ENCODE measurements at places on chromosomes 5 and 9.

DNA sequence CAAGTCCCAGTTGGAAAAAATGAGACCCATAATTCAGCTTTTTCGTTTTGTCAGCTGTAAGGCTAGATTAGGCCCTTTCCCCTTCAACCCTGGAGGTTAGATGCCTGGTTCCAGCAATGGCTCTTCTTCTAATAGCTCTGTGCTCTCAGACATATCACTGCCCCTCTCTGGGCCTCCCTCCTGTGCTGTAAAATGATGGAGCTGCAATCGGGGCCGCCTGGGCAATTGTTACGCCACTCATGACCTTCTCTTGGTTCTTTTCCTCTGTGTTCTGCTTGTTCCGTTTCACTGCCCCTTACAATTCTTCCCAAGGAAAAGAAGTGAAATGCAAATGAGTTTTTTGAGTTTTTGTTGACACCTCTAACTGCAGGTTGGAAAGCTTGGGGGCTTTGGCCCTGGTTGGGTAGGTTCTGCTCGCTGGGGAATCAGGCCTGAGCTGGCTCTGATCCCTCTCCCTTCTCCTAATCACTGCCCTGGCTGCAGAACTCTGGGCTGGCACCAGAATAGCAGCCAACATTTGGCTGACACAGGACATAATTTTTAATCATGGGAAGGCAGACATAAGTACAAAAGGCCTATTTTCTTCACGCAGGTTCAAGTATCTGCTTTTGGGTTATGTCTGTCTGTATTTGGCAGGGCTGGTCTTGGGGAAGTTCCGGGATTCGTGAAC lies 110.9 kb downstream of the FOXD1 start:
- no peak for DNase-seq

DNA sequence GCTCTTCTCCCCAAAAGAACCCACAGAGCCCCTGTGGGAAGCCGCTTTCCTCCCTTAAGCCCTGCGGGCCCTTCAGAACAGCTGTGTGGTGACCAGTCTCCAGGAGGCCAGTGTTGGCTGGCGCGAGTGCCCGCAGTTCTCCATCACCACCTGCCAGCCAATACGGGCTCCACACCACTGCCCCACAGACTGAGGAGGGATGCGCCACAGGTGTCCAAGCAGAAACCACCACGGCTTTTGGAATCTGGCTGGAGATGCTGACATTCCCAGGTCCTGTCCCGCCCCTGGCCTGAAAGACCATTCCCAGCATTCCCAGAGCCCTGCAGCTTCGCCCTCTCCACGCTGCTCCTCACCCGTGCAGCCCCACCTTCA lies 12.8 kb downstream of the CCNI2 start:
- DNase-seq: no peak

DNA sequence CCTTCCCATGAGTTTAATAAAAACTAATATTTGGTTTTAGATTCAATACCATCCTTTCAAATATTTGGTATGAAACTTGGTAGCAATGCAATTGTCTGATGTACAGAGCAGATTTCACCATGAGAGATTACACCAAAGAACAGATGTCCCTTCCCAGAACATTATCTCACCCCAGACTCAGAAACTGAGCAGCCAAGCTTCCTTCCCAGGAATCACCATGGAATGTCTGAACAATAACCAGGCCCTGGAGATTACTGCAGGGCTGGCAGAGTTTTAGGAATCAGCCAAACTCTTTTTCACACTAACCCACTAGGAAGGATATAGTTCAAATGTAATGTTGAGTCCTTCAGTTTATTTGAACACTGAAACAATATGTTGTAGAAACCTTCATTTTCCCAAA lies 23.9 kb downstream of the CLTA start:
- no peak for DNase-seq

DNA sequence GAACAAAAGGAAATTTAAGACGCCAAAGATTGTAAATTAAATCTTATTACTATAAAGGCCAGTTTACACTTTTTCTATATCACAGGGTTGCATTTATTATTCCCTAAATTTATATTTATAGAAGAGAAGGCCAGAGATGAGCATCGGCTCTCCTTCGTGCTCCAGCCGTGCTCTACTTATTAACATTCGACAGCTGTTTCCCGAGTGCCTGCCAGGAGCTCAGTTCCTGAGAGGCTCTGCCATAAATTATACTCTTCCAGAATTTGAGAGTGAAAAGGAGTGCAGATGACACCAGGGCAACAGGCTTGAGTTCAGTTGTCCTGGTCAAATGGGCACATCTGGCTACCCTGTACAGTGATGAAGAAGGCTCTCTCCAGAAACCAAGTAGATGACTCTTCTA lies 70.1 kb downstream of the PCSK5 start:
- no peak for DNase-seq

GRCh38 chr9:127489471-127490115 lies 38.3 kb downstream of the LRSAM1 start:
- no peak for DNase-seq

- no peak for DNase-seq
These were observed 136.9 kb downstream of the ARHGAP26 start for GRCh38 chr5:142906863-142907671.

DNA sequence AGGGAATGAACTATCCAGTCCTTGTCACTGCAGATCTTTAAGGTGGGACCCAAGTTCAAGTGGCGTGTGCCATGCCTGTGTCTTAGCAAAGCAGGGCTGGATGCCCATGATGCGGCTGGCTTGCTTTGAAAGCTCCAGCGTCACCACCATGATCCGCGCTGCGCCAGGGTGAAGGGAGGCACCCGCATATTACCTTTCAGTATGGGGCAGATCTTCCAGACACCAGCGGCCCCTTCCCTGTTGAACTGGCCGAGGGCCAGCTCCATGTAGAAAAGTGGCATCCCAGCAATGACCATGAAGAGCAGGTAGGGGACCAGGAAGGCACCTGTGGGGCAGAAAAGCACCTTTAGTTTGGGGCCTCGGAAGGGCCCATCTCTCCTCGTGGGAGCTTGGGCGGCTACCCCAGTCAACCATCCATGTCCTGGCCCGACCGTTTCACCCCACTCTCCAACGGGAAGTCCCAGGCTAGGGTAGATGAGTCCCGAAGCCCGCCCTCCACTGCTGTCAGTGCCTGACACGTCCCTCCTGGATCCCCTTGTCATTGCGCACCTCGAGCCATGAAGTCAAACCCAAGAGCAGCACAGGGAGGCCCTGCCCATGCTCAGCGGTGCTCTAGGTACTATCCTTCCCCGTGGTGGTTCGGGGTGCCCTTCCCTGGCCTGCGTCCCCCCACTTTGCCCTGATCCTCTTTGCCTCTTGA lies 3.9 kb downstream of the SLC6A3 start:
- no peak for DNase-seq

DNA sequence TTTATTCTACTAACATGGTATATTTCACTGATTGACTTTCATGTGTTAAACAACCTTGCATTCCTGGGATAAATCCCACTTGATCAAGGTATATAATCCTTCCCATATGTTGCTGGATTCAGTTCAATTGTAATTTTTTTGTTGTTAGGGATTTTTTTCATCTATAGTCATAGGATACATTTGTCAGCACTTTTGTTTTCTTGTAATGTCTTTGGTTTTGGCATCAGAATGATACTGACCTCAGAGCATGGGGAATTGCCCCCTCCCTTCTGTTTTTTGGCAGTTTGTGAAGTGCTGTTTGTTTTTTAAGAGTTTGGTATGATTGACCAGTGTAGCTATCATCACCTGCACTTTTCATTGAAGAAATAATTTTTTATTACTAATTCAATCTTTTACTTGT lies 176.8 kb upstream of the RASEF start:
- DNase-seq: no peak

- no peak for DNase-seq
These were observed 142.0 kb upstream of the RGMB start for GRCh38 chr5:98631311-98632054.

DNA sequence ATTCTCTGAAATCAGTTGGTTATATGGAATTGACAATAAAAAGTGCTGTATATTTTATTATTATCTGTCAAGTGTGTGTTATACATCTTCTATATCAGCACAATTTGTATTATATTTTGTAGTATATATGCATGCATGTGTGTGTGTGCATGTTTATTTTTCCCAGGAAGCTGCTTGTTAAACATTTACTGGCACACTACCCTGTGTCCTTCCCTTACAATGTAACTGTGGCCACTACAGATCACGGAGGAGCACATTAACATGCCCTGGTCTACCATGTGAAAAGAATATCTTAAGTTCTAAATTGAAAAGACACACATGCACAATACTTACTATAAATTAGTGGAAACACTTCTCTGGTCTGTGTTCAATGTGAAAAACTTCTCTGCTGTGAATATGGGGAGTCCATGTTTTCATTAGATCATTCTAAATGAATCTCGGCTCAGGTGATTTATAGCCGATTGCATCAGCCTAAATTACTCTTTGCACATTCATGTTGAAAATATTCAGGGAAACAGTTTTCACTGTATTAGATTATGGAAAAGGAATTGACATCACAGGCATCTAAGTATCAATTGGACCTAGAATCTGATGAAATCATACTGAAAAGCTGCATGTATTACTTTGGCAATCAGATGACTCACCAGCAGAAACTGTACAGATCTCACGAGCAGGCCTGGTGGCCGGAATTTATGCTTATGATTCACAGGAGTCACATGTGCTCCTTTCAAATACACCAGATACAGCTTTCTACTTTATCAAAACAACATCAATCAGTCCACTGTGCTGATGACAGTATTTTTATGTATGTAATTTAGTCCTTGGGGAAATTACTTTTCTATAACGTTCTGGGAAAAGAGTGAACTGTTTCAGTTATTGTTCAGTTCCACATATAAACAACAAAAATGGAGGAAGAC lies 39.4 kb downstream of the LURAP1L start:
- DNase-seq: no peak

DNA sequence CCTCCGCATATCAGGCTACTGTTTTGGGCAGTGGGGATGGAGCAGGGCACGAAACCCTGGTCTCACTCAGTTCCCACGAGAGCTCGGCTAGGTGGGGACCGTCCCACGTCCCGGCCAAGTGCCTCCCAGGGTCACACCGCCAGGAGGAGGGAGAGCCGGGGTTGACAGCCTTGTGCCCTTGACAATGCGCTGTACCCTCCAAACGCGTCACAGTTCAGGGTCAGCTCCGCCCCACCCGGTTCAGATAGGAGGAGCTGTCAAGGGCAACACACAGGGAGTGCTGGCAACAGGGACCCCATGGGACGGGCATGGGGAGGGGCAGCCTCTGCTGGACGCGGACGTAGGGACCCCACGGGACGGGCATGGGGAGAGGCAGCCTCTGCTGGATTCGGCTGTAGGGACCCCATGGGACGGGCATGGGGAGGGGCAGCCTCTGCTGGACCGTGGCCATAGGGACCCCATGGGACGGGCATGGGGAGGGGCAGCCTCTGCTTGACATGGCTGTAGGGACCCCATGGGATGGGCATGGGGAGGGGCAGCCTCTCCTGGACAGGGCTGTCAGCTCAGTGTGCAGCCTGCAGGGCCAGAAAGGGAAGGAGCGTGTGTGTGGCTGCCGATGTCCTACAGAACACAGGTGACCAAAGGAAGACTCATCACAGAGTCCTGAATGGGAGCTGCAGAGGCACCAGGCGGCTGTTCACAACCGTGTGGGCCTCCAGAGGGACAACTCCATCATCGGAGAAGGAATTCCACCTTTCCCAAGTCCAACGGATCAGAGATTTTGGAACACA lies 29.4 kb downstream of the PNPLA7 start:
- no peak for DNase-seq

DNA sequence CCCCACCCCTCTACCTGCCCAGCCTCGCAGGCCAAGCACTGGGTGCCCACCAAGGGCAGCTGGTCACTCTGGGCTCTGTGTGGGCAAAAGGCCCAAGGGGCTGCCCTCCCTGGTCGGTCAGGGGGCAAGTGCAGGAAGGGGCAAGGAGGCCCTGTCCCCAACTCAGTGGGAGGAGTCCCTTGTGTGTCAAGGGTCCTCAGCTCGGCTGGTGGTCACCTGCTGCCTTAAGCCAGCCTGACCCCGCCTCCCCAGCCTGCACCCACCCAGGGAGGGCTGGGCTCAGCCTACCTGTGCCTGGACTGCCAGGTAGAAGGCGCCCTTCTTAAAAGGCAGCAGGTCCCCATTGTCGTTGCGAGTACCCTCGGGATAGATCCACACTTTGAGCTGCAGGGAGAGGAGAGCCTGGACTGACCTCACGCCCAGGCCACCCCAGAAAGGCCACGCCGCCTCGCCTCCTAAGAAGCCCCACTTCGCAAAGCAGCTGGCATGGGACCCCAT lies 10.9 kb downstream of the AGPAT2 start:
- DNase-seq: no peak

- DNase-seq: no peak
These were observed 137.4 kb downstream of the PLK2 start for GRCh38 chr5:58322453-58322852.

DNA sequence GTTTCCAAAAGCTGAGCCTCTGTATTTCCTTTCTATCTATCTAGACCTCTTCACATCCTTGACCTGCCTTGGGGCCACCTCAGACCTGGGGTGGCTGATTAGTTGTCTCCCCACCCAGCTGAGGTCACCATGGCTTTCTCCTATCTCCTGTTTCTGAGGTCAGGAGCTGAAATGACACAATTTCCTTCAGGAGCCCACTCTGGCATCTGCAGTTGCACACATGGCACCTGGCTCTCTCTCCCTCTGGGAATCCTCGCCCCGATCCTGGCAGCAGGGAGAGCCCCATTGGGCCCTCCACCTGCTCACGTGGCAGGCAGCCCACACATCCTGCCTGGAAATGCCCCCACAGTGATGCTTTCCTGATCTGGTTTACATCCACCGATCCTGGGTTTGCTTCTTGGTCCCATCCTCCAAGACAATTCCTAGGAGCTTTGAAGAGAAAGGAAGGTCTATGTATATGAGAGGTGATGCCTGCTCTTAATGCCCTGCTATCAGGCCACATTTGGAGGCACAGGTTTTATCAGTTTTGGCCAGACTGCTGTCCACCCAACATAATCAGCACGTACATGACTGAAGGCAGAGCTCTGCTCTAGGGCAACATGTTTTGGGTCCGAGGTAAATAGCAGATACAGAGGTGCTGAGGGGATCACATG lies 53.7 kb downstream of the MARCHF3 start:
- no peak for DNase-seq

DNA sequence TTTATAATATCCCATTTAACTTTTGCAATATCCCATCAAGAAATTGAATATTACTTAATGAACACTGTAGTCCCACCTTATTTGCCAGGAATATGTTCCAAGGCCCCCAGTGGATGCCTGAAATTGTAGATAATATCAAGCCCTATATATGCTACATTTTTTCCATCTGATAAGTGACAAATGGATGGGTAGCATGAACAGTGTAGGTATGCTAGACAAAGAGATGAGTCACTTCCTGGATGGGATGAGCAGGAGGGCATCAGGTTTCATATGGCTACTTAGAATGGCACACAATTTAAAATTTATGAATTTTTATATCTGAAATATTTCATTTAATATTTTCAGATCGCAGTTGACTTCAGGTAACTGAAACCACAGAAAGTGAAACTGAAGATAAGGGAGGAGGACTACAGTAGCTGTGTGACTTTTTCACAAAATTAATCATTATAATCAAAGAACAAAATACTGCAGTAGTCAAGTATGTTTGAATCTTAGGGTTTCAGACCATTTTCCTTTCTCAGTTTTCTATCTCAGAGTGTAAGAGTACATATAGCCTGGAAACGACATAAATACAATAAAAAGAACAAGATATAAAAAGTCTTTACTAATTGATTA lies 636.4 kb upstream of the ARRDC3 start:
- DNase-seq: no peak
